HS-5 (cell line): ENCODE measurements at places on chromosomes 4 and X.
A peak's percentile ranks its signal among the peaks of the same experiment; 100 is the strongest.

DNA sequence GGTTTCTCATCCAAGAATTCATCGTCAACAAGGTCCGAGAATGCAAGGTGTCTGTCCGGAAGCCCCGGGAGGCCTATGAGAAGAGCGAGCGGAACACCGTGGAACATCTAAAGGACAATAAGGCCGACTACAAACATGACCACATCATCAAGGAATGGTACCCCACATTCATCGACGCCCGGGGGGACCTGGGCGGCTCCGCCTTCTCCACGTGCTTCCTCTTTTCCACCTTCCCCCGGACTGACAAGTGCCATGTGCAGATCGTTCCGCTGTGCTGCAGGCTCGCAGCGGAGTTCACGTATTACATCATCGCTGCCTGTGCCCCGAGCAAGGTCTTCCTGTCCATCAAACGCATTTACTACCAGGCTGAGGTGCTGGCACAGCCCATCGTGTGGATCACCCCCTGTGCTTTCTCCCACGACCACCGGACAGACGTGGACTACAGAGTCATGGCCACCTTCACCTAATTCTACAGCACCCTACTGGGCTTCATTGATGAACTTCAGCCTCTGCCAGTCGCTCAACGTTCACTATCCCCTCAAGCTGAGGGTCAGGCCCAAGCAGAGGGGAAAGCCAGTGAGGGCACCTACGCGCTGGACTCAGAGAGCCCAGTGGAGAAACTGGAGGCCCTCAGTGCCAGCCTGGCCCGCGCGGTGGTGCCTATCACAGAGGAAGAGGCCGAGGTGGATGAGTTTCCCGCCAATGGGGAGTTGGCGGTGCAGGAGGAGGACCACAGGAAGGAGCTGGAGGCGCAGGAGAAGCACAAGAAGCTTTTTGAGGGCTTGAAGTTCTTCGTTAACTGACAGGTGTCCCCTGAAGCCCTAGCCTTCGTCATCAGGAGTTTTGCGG lies 125.9 kb upstream of the PABPC4L start:
- no peak for DNase-seq

DNA sequence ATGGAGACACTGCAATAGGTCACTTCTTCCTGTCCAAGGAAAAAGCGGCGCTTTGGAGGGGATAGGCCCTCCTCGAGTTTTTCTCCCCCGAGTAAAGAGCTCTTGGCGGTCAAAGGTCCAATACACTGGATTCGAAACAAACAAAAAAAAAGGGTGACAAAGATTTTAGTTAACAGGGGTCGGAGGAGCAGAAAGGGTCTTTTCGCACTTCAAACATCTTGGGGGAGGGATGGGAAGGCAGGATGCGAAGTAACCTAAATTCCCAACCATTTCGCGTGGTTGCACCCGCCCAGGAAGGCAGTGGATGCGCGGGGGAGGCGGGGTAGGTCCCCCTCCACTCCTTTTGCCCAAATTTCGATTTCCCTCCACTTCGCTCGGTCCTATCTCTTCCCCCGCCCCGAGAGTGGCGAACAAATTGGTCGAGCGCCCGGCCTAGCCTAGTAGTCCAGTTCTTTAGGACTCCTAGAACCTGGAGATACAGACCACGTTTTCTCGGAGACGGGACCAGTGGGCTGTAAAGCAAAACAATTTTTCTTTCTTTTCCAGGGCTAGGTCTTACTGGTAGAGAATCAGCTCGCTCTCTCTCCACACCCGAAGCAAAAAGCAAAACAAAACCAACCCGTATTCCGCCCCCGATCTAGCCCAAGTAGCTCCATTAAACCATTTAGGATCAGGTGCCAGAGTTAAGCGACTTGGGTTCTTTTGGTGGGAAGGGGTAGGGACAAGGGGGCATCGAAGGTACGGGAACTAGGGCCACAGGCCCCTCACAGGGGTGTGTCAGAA lies 2.0 kb upstream of the STAG2 start:
- no peak for DNase-seq

DNA sequence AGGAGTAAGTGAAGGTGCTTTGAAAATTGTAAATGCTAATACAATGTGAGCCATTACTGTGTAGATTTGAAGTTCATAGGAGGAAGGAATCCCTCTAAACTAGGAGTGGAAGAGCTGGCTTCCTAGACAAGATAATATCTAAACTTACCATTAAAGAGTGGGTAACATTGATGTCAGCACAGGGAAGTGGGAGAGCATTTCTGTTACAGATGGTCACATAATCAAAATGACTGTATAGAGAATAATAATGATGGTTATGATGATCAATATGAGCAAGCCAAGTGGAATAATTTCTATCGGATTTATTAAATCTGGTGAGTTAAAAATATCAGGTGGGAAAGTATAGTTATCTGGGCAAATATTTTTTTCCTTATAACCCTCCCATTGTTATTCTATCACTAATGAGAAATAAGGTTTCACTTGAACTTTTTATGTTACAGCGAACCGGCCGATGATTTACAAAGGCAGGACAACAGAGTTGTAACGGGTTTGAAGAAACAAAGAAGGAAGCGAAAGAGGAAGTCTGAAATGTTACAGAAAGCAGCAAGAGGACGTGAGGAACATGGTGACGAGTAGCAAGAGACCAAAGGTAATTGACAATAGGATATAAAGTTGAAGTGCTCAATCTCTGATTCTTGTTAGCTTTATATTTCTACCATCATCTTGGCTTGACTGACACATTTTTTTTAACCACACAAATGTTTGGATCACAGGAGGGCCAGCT lies 43.5 kb downstream of the FMR1NB start:
- no peak for DNase-seq

GRCh38 chr4:13378973-13379759 lies 105.0 kb downstream of the RAB28 start:
- DNase-seq, result no peak

- DNase-seq, result no peak
Measured at GRCh38 chr4:31234901-31235300, 514.7 kb downstream of the PCDH7 start.

DNA sequence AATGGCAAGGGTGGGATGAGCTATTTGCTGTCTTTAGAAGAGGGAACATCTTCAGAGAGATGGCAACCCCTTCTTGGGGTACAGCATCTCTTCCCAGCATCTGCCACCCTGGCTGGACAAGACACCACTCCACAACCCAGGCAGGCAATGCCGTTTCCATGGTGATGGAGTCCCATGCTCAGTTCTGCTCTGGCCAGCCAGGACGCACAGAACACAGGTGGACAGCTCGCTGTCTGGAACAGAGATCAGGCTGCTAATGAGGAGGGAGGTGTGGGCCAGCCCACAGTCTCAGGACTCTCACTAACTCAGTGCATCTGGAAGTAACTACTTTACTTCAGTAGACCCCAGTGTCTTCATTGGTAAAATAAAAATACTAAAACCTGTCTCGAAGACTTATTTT lies 321.0 kb upstream of the CPEB2 start:
- DNase-seq, result no peak

GRCh38 chrX:56564164-56564885 lies 898 bp downstream of the UBQLN2 start:
- DNase-seq, result peak; percentile 25
